ENCODE measurements at places on chromosomes 4 and X. TPM values are rescaled to one million over a fixed set of nuclear protein-coding genes. Genes with fewer than 3 reads are reported as not detected.
A peak's percentile ranks its signal among the peaks of the same experiment; 100 is the strongest.

GRCh38 chr4:54395013-54395527 lies 166.0 kb downstream of the PDGFRA start:
- DNase-seq: no peak

- no peak for DNase-seq
Observed at GRCh38 chrX:310621-311155, 7.9 kb downstream of the GTPBP6 start.

DNA sequence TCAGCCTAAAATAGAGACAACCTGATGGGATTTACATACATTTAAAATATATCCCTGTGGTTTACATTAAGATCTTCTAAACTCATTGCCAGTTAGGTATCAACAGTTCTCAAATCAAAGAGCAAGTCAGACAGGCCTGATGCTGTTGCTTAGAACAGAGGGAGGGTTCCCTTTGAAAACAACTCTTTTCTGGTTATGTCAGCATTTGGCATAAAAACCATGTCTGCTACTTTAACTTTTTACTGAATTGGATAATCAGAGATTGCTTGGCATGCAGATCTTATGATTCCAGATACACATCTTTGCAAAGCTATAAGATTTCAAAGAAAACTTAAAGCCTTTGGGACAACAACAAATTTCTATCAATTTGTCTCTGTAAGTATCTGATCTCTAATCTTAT lies 140.8 kb downstream of the CPE start:
- DNase-seq: no peak

DNA sequence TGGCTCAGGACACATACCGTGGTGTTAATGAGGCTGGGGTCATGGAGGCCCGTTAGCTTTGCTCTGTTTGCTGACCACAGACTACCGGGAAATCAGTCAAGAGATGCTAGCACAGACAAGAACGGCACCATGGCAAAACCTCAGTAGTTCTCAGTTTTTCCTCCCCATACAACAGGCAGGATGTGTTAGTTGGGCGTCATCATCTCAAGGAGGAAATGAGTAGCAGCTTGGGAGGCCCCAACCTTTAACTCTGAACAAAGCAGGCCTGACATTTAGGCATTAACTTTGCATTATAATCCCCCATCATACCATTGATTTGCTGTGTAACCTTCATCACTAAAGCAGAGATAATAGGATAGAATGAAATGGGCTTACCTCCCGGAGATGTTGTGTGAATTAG lies 714.2 kb downstream of the RPA4 start:
- no peak for DNase-seq

GRCh38 chrX:70554081-70554480 lies 109.4 kb downstream of the DLG3 start:
- peak; percentile 50 for DNase-seq

GRCh38 chr4:124514588-124514987 lies 197.9 kb downstream of the ANKRD50 start:
- no peak for DNase-seq

DNA sequence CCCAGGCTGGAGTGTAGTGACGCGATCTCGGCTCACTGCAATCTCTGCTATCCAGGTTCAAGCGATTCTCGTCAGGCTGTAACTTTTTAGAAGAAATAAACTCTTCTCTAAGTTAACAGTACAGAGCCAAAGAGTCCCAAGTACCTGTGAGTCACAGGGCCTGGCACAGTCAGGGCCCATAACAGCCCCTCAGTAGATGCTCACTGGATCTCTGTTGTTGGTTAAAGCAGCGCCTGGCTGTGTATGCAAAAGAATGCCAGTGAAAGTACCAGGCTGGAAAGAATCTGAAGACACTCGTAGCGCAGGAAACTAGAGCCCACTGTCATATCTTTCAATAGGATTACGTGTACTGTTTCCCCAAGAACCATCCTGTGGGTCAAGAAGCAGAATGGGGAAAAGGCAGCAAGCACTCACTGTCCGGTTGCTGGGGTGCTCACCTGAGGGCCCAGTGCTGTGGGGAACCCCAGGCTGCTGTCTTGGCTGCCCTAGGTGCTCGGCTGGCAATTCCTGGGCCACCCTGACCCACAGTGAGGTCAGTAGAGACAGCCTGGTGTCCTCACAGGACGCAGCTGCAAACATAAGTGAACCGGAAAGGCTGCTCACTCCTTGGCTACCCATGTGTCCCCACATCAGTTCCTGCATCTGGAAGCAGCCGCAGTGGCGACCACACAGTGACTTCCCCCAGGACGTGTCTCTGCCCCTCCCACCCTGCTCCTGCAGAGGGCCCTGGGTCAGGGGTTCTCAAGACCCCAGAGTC lies 3.1 kb upstream of the SLBP start:
- no peak for DNase-seq

DNA sequence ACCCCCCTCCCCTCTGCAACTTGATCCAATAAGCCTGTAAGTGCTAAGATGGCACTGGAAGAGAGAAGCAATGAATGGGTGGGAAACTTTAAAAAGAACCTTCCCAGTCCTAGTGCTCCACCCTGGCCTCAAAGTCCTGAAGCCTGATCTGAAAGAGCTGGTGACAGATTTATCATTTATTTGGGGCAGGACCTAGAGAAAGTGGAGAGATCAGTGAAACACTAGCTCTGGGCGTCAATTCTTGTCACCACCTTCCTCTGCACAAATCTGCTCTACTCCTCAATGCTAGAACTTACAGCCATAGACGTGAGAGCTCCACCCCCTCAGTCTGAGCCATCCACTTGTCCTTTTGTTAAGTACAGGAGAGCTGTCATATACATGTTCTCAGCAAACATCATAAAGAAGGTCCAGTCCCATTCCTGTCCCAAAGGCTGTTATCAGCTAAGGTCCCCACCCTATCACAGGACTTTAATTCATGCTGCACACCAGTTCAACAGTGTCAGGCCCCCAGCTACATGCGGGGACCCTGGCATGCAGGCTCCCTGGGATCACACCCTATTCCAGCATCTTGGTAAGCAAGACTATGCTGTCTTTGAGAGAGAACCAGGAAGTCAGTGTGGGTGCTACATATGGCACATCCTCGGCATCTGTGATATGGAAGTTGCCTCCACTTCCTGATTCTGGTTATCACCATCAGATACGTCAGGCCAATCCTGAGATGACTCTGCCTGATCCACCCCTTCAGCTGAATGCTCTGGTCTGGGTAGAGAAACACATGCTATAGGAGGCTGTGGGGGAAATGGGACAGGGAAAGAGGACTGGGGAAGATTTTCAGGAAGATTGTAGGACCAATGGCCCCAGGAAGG lies 2.3 kb downstream of the P2RY4 start:
- DNase-seq: no peak

GRCh38 chrX:97229318-97229717 lies 345.6 kb downstream of the RPA4 start:
- DNase-seq: no peak

DNA sequence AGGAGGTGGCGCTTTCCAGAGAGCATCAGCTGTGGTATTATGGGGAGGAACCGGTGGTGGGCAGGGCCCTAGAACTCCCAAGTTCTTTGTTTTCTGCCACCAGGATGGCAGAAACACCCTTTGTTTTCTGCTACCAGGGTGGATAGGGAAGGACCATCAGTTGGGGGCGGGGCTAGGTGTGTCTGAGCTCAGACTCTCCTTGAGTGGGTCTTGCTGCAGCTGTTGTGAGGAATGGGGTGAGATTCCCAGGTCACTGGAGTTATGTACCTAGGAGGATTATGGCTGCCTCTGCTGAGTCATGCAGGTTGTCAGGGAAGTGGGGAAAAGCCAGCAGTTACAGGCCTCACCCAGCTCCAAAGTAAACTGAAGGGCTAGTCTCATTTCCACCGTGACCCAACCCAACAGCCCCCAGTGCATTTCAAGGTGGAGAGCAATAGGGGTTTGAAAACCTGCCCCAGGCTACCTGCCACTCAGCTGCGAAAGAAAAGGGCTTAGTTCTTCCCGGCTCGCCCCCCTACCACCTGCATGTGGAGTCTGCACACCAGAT lies 167.8 kb upstream of the FAM241A start:
- DNase-seq: no peak

- no peak for DNase-seq
Observed at GRCh38 chrX:107626481-107626880, 1.8 kb upstream of the PRPS1 start.

DNA sequence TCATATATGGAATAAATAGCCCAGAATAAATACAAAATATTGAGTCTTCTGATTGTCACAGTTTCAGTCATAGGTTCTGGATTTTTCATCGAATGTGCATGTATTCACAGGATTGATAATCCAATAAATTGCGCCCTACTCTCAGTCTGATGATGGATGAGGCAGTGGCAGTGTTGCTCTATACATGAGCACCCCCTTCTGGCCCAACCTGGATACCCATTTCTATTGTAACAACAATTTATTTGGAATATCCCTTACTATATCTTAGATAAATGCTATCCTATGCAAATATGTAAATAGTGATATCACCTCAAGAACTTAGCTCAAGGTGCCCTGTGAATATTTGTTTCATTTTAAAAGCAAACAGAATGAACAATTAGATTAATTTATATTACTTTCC lies 733.7 kb upstream of the PABPC4L start:
- DNase-seq: peak; percentile 54

GRCh38 chr4:5463361-5463760 lies 245.0 kb downstream of the EVC2 start:
- DNase-seq: no peak

DNA sequence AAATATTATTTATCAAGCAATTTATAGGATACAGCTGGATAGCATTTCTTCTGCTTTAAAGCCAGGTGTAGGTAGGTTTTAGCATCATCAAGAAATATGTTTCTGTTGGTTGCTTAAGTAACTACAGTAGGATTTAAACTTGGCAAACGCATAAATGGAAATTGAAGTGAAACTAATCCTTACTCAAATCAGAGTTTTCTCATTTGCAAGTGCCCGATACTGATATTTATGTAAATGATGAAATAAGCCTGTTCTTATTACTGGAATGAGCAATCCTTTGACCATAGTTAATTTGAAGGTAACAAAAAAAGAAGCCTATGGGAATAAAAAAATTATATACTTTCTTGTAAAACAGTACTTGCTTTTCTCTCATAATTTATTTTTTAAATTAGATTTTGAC lies 23.2 kb upstream of the PIGA start:
- no peak for DNase-seq

GRCh38 chrX:134725103-134725690 lies 66.9 kb upstream of the PLAC1 start:
- DNase-seq: no peak

- DNase-seq: no peak
Observed at GRCh38 chrX:49845701-49846403, 16.7 kb downstream of the PAGE4 start.

DNA sequence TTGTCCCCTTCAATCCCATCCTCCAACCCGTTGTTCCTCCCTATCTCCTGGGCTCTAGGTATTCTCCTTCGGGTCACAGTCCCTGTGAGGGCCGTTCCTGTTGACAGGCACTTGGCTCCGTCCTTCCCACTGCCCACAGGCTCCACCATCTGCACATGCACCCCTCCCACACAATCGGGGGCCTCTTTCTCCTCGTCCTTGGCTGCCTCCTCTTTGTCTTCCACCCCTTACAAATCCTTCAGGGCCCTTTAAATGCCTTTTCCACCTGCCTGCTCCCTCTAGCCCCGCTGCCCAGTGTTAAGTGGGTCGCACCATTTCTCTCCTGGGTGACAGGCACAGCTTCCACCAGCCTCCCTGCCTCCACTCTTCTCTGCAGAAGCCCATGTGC lies 2.7 kb upstream of the AVPR2 start:
- no peak for DNase-seq

DNA sequence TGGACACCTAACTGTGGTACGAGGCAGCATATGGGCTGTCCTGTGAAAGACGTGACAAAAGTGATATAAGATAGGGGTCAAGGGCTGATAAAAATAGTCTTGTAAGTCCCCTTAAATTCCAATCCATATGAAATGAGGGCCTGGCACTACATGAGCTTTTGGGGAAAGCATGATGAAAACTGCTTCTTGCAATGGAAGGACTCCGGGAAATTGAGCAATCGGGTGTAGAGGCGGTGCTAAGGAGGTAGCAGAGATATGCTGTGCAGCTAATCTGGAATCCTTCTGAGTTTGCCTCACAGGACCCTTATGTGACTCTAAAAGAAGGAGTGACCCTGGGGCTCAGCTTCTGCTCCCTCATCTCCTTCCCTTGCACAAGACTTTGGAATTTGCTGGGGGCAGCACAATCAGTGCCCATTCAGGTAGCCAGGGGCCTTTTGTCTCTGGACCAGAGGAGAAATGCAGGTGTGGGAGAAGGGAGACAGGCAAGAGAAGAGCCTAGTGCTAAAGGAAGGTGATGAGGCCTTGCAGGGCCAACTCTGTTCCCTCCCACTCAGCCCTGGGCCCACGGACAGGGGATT lies 12.8 kb downstream of the CLDN2 start:
- peak; percentile 17 for DNase-seq

DNA sequence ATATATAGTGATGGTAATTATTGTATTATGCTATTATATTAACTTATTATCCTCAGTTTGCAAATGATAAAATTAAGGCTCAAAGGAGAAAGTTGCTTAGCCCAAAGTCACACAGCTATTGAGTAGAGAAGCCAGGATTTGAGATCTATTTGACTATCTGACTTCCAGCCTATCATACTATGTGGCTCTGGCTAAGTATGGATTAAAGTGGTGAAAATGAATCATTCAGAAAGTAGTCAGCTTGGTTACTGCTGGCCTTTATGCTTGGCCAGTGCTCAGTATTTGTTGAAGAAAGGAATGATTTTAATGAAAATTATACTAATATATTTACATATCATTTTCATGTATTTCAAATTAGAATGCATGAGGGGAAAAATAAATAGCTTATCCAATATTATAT lies 219.8 kb downstream of the SHROOM3 start:
- no peak for DNase-seq

DNA sequence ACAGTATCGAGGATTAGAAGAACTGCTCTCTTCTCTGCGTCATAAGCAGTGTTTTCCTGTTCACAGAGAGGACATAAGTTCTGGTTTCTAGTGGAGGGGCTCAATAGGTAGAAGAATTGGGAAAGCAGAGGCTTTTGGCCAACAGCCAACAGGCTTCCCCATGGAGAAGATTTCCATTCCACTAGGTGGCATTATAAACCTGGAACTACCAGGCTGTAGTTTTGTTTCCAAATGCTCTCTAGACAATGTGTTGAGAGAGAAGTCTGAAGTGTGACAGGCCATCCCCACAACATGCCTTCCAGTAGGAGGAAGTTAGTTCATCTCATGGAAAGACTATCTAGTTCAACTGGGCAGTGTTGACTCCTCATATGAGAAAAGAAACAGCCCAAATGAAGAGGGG lies 63.8 kb upstream of the ANXA10 start:
- DNase-seq: peak; percentile 73

DNA sequence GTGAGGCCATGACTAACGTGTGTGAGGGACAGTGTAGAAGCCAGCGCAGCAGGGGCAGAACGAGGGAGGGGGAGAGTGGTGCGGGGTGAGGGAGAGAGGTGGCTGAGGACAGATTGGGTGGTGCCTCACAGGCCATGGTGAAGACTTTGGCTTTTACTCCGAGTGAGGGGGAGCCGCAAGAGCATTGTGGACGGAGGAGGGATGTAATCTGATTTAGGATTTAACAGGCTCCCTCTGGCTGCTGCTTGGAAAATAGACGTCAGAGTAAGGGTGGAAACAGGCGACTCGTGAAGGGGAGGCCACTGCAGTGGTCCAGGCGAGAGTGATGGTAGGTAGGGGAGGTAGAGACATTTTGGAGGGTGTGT lies 13.0 kb downstream of the PPP1R3F start:
- DNase-seq: peak; percentile 33

RHOXF2 gene
- not detected for total RNA-seq

PRRG1 gene
- 5.8 TPM for total RNA-seq

FBXL5 gene
- 31.0 TPM for total RNA-seq

TRAM1L1 gene
- total RNA-seq: not detected

H2BW2 gene
- total RNA-seq: not detected

ATP2B3 gene
- not detected for total RNA-seq

NXF2B gene
- not detected for total RNA-seq

CYLC1 gene
- total RNA-seq: not detected

LINC00632 gene
- not detected for total RNA-seq

RHOXF2B gene
- not detected for total RNA-seq

ZAR1 gene
- total RNA-seq: not detected

RPS3A gene
- total RNA-seq: 1,065 TPM

Measured in HT-29 (cell line).